ENCODE measurements at places on chromosomes 12 and 14.

GRCh38 chr14:88040146-88040545 is 35.2 kb downstream of the GPR65 start:
- no peak for DNase-seq

- DNase-seq: no peak
Observed at GRCh38 chr12:18546399-18546798, 191.4 kb downstream of the PLCZ1 start.

DNA sequence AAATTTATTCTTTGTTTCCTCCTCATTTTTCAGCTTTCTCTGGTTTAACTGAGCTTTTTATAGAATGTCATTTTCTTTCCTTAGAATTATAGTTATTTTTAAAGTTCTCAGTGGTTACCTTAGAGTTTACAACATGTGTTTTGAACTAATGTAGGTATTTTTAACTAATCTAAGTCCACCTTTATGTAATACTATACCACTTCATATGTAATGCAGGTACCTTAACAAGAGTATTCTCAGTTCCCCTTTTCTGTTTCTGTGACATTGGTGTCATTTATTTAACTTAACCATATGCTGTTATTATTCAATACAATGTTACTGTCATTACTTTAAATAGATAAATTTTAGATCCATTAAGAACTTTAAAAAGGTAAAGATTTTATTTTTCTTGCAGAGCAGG is 30.3 kb upstream of the KCNC2 start:
- no peak for DNase-seq

- no peak for DNase-seq
Observed at GRCh38 chr12:95774311-95775045, 16.1 kb downstream of the NTN4 start.

GRCh38 chr14:97268097-97268496 is 470.9 kb downstream of the VRK1 start:
- no peak for DNase-seq

DNA sequence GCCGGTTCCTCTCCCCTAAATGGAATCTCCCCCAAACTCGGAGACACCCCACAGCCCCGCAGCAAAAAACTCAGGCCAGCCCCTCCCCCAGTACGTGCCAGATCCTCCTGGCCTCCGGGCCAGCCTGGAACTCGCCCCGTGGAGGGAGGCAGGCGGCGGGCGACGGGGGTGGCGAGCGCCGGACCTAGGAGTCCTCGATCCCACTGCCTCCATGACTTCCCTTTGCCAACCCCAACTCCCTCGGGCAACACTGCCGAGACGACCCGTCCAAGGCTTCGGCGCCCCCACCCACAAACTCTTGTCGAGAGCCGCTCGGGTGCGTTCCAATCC is 400 bp downstream of the ADCY6 start:
- DNase-seq: no peak

DNA sequence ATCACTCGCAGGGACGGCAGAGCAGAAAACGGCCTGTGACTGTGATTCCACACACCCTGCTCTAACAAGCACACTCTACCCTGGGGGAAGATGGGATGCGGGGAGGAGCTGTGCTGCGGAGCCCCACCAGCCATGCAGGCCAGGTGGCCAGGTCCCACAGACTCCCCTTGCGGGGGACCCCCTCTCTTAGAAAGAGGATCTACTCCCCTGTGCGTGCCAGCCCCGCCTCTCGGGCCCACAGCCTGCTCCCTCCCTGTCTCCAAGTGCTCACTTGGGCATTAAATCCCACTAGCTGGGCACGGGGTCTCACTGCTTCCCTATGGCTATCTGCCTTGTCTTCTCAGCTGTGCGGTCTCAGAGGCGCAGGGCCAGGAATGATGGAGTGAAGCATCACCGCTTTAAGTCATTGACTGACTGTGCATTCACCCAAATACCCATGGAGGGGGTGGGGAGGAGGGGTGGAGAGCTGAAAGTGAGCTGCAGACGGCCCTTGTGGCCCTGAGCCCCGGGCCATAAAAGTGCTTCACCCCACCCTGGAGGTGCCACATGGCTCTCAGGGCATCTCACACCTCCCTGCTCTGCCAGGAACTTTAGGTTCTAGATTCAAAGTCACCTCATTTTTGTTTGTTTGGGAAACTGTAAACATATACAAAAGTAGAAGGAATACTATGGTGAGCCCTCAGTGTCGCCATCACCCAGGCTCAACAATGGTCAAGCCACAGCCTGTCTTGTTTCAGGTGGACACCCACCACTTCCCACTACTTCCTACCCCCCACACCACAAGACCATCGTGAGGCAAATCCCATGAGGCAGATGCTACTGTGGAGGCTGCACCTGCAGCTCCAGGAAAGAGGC is 9.4 kb downstream of the STX2 start:
- DNase-seq: no peak

- DNase-seq: no peak
Observed at GRCh38 chr14:68709007-68709406, 83.9 kb downstream of the ZFP36L1 start.

GRCh38 chr12:131021154-131021541 is 67.4 kb downstream of the ADGRD1 start:
- no peak for DNase-seq

DNA sequence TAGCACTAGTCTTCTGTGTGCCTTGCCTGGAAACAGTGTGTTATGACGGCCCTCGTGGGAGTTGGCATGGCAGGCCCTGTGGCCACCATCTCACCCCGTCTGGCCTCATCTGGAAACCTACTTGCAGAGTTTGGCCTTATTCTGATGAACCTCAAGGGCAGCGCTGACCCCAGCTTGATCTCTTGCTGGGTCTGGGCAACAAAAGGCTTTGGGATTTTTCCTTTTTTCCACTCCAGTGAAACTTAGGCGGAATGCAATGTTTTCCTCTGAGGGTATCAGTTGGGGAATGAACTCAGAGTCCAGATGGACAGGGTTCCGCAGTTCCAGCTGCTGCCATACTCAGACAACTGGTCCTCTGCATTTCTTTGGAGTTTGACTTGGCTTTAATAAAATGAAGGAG is 15.9 kb downstream of the CACNA1C start:
- DNase-seq: no peak

- DNase-seq: no peak
Observed at GRCh38 chr12:119239040-119239439, 60.3 kb downstream of the HSPB8 start.

DNA sequence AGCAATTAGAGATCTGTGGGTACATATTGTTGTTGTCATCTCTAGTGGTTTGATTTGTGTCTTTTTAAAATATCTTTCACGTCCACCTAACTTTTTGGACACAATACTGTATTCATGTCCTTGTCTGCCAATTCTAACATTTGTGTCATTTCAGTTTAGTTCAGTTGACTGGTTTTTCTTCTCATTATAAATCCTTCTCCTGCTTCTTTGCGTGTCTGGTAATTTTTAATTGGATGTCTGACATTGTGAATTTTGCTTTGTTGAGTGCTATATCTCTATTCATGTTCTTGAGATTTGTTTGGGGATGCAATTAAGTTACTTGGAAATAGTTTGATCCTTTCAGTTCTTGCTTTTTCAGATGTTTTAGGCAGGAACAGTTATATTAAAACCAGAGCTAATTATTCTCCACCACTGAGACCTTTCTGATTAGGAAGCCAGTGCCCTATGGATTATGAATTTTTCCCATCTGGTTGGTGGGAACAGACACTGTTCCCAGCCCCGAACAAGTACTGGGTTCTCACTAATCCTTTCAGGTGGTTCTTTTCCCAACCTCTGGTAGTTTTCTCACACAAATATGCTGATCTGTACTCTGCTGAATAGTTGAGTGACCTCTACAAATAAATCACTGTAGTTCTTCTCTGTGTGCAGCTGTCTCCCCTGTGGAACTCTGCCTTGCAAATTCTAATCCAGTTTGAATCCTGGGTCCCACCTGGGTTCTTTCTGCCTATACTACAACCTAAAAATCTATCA is 91.1 kb upstream of the DYNC1H1 start:
- DNase-seq: no peak

DNA sequence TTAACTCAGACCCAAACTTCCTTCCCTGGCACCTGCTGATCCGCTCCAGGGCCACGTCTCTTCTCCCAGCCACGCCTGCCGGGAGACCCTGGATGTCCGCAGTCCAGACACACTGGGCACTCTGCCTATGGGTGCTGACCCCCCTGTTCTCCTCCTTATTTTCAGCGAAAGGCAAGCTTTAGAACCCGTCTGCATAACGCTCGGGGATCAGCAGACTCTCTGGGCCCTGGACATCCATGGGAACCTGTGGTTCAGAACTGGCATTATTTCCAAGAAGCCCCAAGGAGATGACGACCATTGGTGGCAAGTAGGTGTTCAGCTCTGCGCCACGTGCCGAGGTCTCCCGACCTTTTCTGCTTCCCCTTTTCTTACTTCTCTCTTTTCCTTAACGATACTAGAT is 63.9 kb downstream of the ANKRD9 start:
- DNase-seq: no peak

- no peak for DNase-seq
Observed at GRCh38 chr12:123442774-123443173, 6.3 kb upstream of the RILPL2 start.

GRCh38 chr12:7756993-7757392 is 8.0 kb upstream of the NANOGNB start:
- DNase-seq: no peak

DNA sequence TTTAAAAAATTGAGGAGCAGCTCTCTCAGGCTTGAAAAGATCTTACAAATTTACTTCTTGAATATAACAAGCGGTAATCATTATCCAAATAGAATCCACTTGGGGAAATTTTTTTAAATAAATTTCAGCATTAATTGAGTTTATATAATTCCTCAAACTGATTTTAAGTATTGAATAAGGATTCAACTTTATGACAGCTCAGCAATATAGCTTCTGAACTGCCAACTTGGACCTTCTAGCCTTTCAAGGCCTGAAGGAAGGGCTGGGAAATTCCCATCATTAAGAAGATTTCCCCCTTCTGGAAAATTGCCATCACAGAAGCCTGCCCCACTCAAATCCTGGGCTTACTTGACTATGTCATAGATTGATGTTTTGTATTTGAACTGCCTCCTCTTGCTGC is 57.5 kb upstream of the GARIN2 start:
- DNase-seq: no peak

Data from T-helper 17 cell (primary cell).